ENCODE measurements at places on chromosomes 12 and 14. TPM values are rescaled to one million over a fixed set of nuclear protein-coding genes. Genes with fewer than 3 reads are reported as not detected.

HPD gene
- total RNA-seq: 0.84 TPM

FSCB gene
- not detected for total RNA-seq

ASCL1 gene
- total RNA-seq: not detected

BCL2L14 gene
- total RNA-seq: not detected

KLRK1 gene
- total RNA-seq: not detected

ADGRD1 gene
- total RNA-seq: 0.84 TPM

HAL gene
- total RNA-seq: under 0.01 TPM

MMAB gene
- total RNA-seq: 139 TPM

CELA1 gene
- total RNA-seq: not detected

BCAT1 gene
- total RNA-seq: 110 TPM

RD3L gene
- total RNA-seq: not detected

CCDC175 gene
- not detected for total RNA-seq

CLEC9A gene
- not detected for total RNA-seq

DYNLL1 gene
- total RNA-seq: 400 TPM

ADAM21 gene
- under 0.01 TPM for total RNA-seq

PIWIL1 gene
- total RNA-seq: not detected

DDX23 gene
- total RNA-seq: 48.3 TPM

AMN gene
- total RNA-seq: 0.30 TPM

NRIP2 gene
- total RNA-seq: not detected

DAO gene
- not detected for total RNA-seq

ACVRL1 gene
- total RNA-seq: 11.3 TPM

CLEC2B gene
- 2.5 TPM for total RNA-seq

SMCO2 gene
- not detected for total RNA-seq

PNMA1 gene
- total RNA-seq: 17.5 TPM

SLC35F4 gene
- total RNA-seq: not detected

Measured in bronchus fibroblast of lung (primary cell).